ENCODE measurements at places on chromosomes 1 and 21.
A peak's percentile ranks its signal among the peaks of the same experiment; 100 is the strongest.

- DNase-seq = no peak
Observed at GRCh38 chr1:19412654-19413053, 72.7 kb downstream of the CAPZB start.

- DNase-seq = no peak
Observed at GRCh38 chr1:181010789-181011188, 11.9 kb downstream of the STX6 start.

- no peak for DNase-seq
Observed at GRCh38 chr1:1204425-1204920, 1.9 kb downstream of the TNFRSF18 start.

GRCh38 chr21:26236281-26236680, 65.7 kb upstream of the APP start:
- DNase-seq = peak; percentile 4

DNA sequence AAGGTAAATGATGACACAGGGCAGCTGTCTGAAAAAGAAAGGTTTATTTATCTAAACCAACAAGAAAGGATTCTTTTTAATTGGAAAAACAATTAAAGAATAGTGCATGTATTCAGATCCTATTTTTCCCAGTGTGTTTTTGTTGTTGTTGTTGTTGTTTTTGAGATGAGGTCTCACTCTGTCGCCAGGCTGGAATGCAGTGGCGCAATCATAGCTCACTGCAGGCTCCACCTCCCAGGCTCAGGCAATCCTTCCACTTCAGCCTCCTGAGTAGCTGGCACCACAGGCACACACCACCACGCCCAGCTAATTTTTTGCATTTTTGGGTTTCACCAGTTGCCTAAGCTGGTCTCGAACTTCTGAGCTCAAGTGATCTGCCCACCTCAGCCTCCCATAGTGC, 22.1 kb downstream of the NEK2 start:
- DNase-seq = no peak

- DNase-seq = peak; percentile 61
Observed at GRCh38 chr1:3746830-3747521, 5.3 kb upstream of the CCDC27 start.

DNA sequence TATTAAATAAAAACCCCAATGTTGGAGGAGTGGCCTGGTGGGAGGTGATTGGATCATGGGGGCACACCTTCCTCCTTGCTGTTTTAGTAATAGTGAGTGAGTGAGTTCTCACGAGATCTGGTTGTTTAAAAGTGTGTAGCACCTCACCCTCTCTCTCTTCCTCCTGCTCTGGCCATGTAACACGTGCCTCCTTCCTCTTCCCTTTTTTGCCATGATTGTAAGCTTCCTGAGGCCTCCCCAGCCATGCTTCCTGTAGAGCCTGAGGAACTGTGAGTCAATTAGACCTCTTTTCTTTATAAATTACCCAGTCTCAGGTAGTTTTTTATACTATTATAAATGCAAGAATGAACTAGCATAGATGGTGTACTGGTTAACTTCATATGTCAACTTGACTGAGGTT, 68.0 kb downstream of the CCDC30 start:
- no peak for DNase-seq

- peak; percentile 6 for DNase-seq
Observed at GRCh38 chr1:211305044-211305443, 21.6 kb upstream of the TRAF5 start.

DNA sequence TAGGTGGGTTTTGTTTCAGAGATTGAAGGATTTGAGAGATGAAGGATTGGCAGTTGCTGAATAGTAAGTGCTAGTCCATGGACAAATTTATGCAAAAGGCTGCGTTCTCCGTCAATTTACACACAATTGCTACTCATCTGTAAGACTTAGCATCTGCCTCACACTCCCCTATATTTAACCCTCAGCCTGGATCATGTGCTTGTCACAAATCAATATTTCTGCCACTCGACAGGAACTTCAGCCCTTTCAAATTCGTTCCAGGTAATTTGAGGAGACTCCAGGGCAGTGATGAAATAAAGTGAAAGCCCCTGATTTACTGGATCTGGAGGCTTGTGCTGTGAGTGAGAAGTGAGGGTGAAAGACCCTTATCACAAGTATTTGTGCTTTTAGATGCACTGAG, 105.6 kb upstream of the UBE2U start:
- DNase-seq = no peak

- DNase-seq = no peak
Observed at GRCh38 chr1:1596493-1597274, 3.3 kb downstream of the FNDC10 start.

DNA sequence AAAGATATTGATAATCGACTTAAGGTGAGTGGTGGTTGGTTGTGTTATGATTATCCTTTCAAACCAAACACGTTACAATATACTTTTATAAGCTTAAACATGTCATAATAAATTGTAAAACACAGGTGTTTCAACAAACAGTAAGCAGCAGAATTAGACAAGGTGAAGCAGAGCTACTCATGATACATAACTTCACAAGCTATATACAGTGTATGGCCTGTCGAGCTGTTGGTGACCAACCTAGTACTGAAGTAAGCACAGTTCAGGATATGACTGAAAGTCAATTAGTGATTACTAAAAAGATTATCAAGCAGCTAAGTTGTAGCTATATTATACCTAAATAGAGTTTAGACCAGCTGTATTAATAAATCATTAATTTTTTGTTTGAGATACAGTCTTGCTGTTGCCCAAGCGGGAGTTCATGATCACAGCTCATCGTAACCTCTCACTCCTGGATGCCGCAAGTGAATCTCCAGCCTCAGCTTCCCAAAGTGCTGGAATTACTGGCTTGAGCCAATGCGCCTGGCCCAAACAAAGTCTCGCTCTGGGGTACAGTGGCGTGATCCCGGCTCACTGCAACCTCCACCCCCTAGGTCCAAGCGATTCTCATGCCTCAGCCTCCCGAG, 148.1 kb downstream of the EIF4G3 start:
- no peak for DNase-seq

DNA sequence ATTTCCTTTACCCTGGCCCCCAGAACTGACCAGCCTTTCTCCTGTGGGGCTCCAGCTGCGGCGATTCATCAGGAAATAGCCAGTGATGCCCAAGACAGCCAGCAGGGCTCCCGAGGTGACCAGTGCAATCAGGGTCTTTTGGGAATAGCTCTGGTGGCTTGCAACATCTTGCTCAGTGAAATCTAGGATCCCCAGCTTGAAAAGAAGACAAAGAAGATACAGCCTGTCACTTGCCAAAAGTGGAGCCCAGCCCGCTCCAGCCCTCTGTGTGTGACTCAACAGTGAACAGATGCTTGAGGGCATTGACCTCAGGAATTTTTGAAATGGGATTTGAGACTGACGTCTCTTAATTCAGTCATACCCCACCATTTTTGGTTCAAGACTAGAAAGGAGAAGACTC, 22.3 kb downstream of the CD34 start:
- peak; percentile 29 for DNase-seq

GRCh38 chr1:224670506-224670905, 54.4 kb downstream of the CNIH3 start:
- no peak for DNase-seq

GRCh38 chr1:37009521-37009920, 24.8 kb downstream of the GRIK3 start:
- no peak for DNase-seq

DNA sequence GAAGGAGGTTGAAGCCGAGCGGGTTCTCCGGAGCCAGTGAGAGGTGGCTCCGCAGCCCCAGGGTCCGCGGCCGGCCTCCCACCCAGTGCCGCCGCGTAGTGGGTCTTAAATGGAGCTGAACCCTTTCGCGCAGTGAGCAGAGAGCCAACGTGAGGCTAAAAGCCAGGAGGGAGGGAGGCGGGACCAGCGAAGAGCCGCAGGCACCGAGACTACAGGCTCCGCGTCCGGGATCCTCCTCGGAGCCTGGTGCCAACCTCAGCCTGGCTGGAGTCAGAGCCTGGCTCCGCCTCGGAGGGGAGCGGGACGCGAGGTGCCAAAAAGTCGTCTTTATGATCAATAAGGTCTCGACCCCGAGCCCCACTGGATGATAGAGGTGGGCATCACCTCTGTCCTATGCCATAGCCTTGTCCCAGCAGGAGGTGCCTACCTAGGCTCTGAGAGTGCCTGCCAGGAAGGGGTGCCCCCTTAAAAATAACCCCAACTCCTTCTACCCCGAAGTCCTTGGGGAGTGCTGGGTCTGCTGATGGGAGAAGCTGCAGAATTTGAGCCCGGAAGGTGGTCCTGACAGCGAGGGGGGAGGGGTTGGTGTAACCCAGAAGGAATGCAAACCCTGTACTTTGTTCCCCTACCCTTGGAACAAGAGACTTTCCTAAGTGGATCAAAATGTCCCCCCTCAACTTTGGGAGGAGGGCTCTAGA, 1.6 kb downstream of the IGSF21 start:
- no peak for DNase-seq

DNA sequence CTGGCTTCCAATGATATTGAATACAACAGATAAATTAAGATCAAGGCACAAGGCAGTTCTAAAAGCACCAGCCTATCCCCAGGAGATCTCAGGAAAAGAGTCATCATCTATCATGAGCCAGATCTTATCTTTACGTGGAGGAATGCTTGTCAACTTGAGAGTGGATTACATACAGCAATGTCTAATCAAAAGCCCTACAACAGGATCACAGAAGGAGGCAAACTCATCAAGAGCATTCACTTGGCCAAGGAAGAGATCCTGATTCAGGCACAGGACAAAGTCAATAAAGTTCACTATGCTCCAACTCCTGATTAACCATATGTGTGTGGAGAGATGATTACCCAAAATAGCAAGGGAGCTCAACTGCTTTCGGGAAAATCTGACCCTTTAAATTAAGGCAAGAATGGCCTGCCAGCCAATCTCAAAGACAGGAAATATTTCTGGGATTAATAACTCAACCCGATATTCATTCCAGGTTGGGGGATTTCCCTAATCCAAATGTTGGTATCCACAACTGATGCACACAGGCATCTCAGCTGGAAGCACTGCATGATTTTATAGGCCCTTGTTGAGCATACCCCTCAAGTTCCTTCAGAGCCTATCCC, 33.7 kb downstream of the TBX15 start:
- DNase-seq = no peak

GRCh38 chr1:29148656-29149491, 25.2 kb upstream of the TMEM200B start:
- DNase-seq = no peak

DNA sequence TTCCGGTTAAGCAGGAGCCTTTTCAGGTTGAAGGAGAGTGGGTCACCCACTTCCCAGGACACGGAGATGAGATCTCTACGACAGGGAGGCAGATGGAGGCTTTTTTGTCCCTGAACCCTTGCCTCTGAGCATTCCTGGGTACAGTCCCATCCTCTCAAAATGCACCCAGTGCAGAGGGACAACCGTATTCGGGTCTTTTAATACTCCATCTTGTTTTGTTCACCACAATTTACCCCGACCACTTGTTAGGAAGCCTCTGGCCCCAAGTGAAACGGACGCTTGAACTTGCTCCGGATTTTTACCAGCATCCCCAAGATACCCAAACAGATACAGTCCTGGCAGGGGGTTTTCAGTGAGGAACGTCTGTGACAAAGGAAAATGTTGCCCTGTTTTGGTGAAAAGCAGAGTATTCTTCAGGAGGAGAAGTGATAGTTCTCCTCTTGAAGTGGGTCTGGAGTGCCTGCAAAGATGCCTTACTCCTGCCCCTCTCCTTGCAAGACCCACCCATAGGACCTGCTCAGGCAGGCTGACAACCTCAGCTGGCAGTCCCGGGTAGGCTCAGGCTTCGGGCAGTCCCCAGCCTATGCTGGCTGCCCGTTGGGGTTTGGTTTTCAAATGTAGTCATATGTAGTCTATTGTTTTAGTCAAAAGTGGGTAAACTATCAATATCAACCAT, 669 bp upstream of the ARL8A start:
- DNase-seq = peak; percentile 47

DNA sequence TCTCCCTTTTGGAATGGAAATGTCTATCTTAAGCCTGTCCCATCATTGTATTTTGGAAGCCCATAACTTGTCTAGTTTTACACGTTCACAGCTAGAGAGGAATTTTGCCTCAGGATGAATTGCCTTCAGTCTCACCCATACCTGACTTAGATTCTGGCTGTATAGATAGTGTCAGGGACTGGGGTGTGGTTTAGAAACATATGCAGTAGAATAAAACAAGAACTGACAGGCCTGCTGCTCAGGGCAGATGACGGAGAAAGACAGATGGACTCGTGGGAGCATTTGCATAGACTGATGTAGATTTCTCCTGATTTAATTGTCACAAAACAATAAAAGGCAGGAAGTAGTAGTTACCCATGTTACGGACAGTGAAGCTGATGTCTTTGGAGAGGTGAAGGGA, 166.7 kb downstream of the UCK2 start:
- DNase-seq = no peak

DNA sequence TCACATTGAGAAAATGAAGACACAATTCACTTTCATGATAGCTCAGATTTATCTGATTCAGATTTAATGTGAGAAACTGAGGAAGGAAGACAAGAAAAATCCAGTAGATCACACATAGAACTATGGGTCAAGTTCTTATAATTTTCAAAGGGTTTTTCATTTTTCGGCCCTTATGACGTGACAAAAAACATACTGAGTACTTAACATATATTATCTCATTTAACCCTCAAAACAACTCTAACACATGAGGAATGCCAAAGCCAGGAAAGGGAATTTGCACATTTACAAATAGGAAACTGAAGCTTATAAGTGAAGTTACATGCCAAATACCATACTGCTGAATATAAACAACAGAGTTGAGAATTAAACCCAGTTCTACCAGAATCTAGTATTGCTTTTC, 27.6 kb downstream of the SOD1 start:
- no peak for DNase-seq

DNA sequence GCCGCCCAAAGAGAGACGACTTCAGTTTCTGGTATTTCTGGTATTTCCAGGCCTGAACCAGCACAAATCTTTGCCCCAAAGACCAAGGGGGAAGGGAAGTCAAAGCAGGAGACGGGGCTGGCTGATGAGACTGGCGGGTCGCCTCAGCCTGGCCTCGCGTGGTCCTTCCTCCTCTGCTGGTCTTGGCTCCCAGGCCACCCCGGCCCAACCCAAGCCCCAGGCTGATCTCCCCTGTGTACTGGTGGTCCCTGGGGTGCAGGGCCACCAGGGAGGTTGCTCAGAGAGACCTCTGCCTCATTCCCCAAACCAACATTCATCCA, 19.9 kb downstream of the WNT4 start:
- no peak for DNase-seq

DNA sequence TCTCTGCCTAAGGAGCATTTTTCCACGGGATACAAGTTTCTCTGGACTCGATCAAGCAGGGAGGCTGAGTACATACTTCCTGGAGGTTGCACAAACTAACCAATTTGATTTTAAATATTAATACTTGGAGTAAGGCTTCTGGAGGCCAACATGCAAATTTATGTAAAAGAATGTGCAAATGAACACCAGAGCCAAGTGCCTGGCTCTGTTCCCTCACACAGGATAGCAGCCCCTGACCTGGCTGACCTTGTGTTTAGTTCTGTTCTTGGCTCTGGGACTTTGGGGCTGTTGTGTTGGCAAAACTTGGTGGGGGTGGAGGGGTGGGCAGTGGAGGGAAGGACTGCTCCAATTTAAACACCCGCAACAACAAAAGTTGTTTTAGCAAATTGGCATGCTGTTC, 34.2 kb downstream of the CNIH3 start:
- DNase-seq = no peak

- no peak for DNase-seq
Observed at GRCh38 chr1:116984406-116985160, 17.0 kb upstream of the CD101 start.

Measured in mammary epithelial cell (primary cell).